ENCODE measurements at places on chromosomes 4 and X.

DNA sequence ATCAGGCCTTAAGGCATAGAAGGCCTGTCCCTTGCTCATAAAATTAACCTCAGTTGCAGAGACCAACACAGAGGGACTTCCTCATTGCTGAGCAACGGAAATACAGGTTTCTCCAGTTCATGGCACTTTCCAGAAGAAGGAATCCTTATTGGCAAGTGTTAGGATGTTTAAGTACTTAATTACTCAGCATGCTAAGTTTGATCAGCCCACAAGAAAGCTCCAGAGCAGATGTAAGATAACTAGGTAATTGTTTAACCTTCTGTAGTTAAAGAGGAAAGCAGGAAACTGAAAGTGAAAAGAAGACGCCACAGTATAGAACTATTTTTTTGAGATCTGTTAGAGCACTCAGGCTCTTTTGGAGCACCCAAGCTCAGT, 33.5 kb downstream of the SMS start:
- DNase-seq, result no peak

DNA sequence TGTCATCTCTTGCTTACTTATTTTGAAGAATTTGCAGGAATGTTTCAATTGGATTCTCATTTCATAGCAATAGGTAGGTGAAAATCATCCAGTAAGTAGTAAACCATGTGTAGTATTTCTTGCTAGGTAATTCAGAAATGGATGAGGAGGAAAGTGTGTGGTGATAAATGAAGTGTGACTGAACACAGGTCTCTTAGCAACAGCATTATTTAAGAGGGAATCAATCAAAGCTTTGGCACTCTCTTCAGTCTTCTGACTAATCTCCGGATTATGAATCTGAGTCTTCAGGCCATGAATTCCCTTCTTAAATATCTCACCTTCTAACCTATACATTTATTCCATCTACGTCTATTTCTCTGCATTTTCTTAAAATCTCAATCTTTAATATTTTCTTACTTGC, 55.8 kb upstream of the ARHGAP24 start:
- no peak for DNase-seq

DNA sequence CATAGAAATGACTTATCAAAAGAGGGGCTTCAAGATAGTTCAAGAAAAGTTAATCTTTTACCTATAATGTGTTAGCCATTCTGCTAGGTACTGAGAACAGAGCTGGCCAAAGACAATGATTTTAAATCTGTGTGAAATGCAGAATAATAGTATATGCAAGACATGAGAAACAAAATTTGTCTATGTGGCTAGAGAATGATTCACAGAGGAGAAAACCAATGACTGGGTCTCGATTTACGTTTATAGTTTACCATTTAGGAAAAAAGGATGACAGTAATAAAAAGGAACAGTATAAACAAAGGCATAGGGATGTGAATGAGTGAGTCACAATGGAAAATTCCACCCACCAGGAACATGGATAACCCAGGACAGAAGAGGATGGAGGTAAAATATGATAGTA, 31.9 kb downstream of the NPFFR2 start:
- no peak for DNase-seq

- no peak for DNase-seq
Measured at GRCh38 chr4:123984886-123985285, 588.3 kb downstream of the SPRY1 start.

GRCh38 chr4:136526517-136526916, 1005.8 kb downstream of the PCDH18 start:
- no peak for DNase-seq

DNA sequence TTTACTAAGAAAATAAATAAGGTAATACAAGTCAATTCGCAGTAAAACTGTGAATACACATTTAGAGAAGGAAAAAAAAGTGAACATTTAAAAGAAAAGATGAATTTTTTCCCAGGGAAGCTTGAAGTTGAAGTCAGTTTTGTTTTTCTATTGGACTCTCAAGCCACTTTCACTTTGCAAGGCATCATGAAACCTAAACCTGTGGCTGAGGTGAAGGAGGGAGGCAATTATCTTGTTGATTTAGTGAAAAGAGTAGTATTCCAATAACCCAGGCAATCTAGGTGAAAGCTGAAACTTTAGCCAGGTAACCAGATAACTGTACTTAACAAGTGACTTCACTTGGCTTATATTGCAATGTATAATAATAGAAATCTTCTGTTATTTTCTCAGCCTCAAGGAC, 138.6 kb downstream of the HDX start:
- no peak for DNase-seq

DNA sequence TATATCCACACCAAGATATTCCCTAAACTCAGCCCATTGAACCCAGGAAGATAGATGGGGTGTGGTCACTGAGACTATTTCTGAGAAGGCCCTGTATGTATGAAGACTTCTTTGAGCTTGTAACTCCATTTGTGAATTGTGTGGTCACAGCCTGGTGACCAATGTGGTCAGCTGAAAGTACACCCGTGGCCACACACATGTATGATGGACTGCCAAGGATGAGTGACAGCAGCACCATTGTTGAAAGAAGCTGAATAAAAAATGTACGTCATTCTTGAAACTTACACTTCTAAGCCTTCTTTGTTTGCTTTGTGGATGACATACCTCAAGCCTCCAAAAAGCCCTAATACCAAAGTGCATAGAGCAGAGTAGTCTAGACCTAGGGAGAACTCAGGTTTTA, 581.4 kb downstream of the RAB28 start:
- no peak for DNase-seq

GRCh38 chr4:77310931-77311330, 153.9 kb downstream of the CCNG2 start:
- no peak for DNase-seq

- DNase-seq, result no peak
Measured at GRCh38 chr4:94880956-94881355, 123.2 kb downstream of the BMPR1B start.

DNA sequence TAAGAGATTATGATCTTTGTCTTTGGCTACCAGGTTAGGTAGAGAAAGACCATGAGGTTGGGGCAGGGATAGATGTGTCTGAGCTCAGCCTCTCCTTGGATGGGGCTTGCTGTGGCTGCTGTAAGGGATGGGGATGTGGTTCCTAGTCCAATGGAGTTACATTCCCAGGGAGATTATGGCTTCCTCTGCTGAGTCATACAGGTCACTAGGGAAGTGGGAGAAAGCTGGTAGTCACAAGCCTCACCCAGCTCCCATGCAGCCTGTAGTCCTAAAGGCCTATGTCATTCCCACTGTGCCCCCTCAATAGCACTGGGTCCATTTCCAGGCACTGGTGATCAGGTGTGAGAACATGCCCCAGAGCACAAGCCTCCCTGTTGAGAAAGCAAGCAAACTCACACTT, 70.6 kb upstream of the CENPE start:
- DNase-seq, result no peak

- no peak for DNase-seq
Measured at GRCh38 chr4:119521268-119521667, 107.3 kb downstream of the PDE5A start.

GRCh38 chr4:26056406-26056805, 142.4 kb downstream of the SMIM20 start:
- DNase-seq, result no peak

- DNase-seq, result no peak
Measured at GRCh38 chrX:79556800-79557199, 189.7 kb upstream of the ITM2A start.

DNA sequence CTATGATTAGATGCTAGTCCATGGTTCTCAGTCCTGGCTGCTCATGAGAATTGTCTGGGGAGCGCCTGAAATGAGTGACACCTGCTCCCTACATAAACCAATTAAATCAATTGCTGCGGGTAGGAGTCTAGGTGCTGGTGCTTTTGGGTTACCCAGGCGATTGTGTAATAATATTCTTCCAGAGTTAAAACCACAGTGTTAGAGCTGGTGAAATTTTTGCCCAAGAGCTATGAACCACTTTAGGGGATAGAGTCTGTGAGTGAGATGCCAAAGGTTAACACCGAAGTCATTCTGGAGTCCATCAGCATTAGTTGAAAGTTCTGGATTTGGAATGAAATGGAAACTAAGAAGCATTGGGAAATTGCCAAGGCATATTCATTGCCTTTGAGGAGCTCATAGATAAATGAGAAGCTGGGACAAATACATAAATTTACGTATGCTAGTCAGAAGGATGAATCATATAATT, 15.3 kb downstream of the PDK3 start:
- DNase-seq, result no peak

- no peak for DNase-seq
Measured at GRCh38 chr4:137661693-137662092, 129.4 kb upstream of the PCDH18 start.

- no peak for DNase-seq
Measured at GRCh38 chr4:159735281-159736207, 632.7 kb downstream of the RAPGEF2 start.

- DNase-seq, result no peak
Measured at GRCh38 chrX:104668550-104668949, 102.6 kb downstream of the IL1RAPL2 start.

- DNase-seq, result peak; percentile 36
Measured at GRCh38 chrX:15675490-15675921, 10.9 kb upstream of the CLTRN start.

DNA sequence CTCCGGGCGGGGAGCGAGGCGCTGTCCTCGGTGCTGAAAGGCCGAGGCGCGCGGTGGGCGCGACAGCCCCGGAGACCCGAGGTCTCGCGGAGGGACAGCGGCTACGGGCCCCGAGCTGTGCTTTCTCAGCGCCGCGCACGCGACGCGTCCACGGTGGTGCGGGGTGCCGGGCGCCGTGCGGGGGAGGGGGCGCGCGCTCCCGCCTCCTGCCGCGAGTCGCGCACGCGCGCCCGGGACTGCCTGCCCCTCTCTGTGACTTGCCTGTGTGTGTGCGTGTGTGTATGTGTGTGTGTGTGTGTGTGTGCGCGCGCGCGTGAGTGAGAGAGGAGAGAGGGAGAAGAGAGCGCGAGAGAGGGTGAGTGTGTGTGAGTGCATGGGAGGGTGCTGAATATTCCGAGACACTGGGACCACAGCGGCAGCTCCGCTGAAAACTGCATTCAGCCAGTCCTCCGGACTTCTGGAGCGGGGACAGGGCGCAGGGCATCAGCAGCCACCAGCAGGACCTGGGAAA, at the start of gene GRIA2:
Gene GRIA2, plus strand, starts transcription at position 358 of the 511 bp plus-strand sequence. CDS start 315 bp downstream, outside the sequence.
- DNase-seq, result no peak

- DNase-seq, result no peak
Measured at GRCh38 chr4:7073526-7074390, 5.9 kb upstream of the GRPEL1 start.

DNA sequence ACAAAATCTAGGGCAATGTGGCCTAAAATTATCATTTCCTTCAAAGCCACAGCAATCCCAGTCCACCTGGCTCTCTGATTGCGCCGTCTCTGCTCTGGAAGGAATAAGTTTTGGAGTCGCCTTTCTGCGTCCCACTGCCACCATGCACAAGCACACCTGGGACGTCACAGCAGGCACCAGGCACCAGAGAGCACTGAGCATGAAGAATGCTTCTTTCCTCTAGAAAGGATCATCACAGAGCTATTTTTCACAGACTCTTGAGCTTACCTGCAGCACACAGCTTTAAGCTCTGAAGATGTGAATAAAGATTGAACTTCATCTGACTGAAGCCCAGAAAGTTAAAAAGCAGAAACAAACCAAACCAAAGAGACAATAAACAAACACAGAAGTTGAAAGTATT, 170.0 kb upstream of the PPARGC1A start:
- no peak for DNase-seq

GRCh38 chrX:10112510-10112909, 44.3 kb upstream of the CLCN4 start:
- no peak for DNase-seq

GRCh38 chr4:26813698-26814097, 46.9 kb upstream of the STIM2 start:
- DNase-seq, result no peak

DNA sequence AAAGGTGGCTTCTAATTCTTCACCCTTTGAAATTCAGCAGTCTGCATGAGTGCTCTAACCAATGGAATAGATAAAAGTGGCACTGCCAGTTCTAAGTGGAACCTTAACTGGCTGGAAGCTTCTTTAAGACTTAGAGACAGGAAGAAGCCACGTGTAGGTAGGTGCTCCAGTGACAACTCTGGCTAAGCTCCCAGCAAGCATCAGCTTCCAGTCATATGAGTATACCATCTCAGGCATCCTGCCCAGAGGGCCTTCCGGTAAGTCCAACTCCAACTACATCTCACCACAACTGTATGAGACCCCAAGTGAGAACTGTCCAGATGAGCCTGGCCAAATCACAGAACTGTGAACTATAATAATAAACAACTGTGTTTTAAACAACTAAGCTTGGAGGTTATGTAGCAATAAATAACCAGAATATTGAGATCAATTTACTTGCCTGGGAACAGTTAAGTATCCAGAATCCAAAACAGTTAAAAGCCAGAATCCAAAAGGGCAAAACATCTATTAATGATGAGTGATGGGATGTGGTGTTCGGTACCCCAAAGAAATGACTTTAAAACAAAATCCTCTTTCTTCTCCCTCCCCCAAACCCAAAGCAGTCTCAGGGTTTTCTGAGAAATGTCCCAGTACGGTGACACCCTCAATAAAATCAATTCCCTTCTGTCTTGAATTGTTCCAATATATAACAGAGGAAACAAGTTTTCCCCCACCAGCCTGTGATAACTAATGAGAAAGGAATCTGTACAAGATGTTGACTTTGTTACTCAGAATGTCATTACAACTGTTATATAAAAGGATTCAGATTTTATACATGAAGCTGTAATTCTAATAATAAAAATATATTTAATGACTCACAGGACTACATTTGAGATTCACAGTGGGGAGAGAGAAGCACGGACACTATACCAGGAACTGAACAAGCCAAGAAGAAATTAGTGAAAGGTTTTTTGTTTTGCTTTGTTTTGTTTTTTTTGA, 4.2 kb downstream of the TSPAN5 start:
- DNase-seq, result no peak

GRCh38 chrX:40272141-40272540, 174.4 kb upstream of the BCOR start:
- DNase-seq, result no peak
